Thoracic aorta (tissue), 2 donors: ENCODE measurements at places on chromosomes 4 and X. TPM values are rescaled to one million over a fixed set of nuclear protein-coding genes. Genes with fewer than 3 reads are reported as not detected.

DNA sequence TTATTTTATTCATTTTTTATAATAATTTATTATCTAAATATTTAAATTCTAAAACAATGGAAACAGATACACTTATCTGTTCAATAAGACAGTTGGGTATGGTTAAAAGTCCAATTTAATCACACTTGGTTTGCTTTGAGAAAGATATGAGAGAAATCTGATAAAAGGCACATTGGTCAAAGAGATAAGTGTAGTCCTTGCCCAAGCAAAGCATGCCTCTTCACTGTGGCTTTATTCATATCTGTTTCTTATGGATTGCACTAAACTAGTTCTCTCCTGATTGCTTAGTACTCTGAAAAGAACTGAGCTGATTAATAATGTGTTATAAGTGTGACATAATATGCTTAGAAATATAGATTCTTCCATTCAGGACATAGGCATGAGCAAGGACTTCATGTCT, 39.8 kb downstream of the CXCL1 start:
- DNase-seq, result no peak

The IL13RA2 gene
- total RNA-seq, result 19.2 TPM

GRCh38 chr4:81922313-81922712, 450.6 kb upstream of the RASGEF1B start:
- no peak for DNase-seq

- no peak for DNase-seq
Measured at GRCh38 chr4:176769514-176769913, 23.2 kb downstream of the VEGFC start.

GRCh38 chr4:38013461-38014366, 53.5 kb downstream of the PTTG2 start:
- no peak for DNase-seq

- DNase-seq, result no peak
Measured at GRCh38 chr4:911221-911751, 20.8 kb downstream of the GAK start.

The ARHGAP24 gene
- 30.1 TPM for total RNA-seq

GRCh38 chrX:107442914-107443527, 6.4 kb upstream of the FRMPD3 start:
- DNase-seq, result no peak
